ENCODE measurements at places on chromosomes 6 and 20.

DNA sequence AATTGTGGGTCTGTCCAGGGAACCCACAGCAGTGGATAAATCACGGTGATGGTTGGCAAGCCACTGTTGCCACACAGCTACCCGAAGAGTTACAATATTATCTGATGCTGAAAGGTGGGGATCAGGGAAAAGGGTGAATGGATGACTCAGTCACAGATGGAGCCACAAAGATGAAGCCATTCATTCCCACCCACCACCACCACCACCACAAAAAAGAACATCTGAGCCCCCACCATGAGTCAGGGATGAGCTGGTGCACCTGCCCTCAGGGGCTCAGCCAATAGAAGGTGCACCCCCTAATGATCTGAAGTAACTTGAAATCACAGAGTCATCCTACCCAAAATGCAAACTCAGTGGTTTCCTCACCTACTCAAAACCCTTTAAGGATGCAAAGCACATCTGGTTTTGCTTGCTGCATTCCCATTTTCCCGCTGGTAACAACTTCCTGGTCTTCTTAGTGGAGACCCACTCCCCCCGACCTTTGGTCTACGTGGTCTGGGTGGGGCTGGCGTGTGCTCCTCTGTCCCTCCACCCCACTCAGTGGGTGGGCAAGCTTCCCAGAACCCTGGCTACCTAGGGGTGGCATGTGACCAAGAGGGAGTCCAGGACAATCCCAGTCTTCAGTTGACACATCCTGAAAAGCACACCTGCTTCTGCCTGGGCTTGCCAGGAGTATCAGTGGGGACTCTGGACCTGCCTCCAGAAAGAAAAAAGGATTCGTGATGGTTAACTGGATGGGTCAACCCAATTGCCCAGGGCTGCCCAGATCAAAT, 125.5 kb downstream of the ANKRD60 start:
- no peak for DNase-seq

DNA sequence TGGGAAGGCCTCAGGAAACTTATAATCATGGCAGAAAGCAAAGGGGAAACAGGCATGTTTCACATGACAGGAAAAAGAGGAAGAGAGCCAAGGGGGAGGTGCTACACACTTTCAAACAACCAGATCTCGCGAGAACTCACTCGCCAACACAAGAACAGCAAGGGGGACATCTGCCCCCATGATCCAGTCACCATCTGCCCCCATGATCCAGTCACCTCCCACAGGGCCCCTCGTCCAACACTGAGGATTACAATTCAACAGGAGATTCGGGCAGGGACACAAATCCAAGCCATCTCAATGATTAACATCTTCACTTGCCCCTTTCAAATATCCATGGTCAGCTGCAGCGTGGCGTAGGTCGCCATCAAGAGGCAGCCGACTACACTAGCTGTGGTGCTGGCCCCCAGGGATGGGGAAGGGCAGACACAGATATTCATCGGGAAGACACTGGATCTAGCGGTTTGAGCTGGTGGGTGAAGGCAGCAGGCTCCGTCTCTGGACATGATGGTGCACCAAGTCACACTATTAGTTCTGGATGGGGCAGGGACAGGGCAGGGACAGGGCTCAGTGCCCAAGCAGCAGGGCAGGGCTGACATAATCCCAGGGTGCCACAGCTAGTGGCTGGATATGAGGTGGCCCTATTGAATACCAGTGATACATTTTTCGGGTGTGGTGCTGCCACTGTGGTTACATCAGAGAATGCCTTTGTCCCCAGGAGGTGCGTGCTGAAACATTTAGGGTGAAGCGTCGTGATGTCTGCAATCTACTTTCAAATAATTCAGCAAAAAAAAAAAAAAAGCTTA, 31.6 kb downstream of the TUBB2B start:
- DNase-seq = no peak

DNA sequence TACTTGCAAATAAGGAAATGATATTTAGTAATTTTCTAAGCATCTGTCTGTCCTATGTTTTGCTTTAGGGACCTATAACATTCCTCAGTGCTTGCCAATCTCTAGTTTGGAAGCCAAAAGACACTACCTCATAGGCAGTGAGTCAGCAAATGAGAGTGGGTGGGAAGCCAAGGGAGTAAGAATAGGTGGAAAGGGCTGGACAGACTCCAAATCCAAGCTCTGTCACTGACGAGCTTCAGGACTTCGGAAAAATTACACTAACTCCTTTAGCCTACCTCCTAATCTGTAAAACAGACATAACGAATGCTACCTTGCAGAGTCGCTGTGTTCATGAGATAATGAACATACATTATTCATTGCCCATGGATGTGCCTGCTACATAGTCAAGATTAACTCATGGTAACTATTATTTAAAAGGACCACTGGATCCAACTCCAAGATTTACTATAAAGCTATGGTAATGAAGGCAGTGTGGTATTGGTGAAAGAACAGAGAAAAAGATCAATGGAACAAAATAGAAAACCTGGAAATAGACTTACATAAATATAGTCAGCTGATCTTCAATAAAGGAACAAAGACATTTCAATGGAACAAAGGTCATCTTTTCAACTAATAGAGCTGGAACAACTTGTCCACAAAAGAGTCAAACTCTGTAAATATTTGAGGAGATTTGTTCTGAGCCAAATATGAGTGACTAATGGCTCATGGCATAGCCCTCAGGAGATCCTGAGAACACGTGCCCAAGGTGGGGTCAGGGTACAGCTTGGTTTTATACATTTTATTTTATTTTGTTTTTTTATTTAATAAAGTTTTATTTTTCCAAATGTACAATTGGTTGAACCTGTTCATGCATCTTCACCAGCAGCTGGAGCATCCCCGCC, 64.1 kb downstream of the FAM50B start:
- DNase-seq = no peak

GRCh38 chr6:19450651-19451050, 386.5 kb upstream of the ID4 start:
- no peak for DNase-seq

DNA sequence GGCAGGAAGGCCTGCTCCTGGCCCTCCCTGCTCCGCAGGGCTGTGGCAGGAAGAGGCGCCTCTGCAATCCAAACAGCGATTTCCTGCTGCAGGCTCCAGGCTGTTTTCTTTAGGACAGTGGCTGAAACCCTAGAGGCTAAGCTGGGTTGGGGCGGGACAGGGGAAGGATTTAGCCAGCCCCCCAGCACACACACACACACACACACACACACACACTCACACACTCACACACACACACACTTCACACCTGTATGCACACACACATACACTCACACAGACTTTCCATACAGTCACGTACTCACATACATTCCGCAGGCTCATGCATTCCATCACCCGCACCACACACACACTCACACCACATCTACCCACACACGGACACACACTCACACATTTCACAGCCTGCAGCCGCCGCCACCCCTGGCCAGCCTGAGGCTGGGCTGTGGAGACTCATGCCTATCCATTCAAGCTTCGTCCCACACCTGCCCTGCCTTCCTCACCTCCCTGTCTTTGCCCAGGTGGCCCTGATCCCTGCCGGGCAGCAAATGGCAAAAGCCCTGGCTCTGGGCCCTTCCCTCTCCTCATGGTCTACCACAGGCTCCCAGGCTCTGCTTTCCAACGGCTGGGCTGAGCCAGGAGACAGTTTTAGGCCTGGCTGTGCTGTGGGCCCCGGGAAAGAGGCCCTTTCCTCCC, 17.9 kb downstream of the MDFI start:
- no peak for DNase-seq

- no peak for DNase-seq
These were observed 1131.7 kb upstream of the EYS start for GRCh38 chr6:66838764-66839163.

DNA sequence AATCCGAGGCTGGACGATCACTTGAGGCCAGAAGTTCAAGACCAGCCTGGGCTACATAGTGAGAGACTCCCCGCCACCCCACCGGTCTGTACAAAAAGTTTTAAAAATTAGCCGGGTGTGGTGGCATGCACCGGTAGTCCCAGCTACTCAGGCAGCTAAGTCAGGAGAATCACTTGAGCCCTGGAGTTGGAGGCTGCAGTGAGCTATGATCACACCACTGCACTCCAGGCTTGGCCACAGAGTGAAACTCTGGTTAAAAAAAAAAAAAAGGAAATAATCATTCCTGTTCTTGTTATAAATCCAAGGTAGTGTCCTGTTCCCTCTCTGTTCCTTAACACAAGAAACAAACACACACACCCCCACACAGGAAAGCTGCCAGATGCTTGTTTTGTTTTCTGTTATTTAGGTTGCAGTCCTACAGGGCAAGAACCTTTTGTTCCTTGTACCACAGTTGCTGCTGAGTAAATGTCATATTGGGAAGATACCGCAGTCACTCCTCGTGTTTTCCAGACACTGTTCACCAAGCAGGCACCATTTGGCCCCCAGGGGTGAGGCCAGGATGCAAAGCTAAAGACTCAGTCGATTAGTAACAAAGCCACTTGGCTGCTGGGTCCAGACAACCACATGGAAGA, 28.9 kb downstream of the ASIP start:
- no peak for DNase-seq

GRCh38 chr20:32474967-32475811, 109.9 kb downstream of the NOL4L start:
- DNase-seq = no peak

DNA sequence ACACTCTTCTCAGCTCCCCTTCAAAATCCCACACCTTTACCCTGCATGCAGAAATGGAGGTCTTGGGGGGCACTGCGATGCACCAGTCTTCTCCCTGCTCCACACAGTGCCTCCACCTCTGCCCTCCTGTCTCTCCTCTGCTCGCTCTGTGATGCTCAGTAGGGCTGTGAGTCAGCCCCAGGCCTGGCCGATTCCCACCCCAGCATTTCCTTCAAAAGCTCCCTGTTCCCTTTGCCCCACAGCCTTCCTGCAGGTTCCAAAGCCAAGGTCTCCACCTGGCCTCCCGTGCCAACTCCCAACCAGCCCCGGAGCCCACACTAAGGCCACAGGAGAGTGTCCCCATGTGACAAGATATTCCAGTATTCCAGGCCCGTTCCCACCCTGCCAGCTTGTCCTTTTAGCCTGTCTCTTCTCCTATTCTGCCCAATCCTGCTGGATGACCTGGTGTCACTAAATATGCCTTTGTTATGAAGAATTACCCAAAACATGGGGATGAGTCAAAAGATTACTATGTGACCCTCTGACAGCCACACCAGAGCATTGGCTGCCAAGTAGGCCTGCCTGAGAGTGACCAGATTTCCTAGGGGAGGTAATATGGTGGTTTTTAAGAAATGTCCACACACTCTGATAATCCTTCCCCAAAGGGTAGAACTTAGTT, 118.9 kb upstream of the NXT1 start:
- DNase-seq = no peak

DNA sequence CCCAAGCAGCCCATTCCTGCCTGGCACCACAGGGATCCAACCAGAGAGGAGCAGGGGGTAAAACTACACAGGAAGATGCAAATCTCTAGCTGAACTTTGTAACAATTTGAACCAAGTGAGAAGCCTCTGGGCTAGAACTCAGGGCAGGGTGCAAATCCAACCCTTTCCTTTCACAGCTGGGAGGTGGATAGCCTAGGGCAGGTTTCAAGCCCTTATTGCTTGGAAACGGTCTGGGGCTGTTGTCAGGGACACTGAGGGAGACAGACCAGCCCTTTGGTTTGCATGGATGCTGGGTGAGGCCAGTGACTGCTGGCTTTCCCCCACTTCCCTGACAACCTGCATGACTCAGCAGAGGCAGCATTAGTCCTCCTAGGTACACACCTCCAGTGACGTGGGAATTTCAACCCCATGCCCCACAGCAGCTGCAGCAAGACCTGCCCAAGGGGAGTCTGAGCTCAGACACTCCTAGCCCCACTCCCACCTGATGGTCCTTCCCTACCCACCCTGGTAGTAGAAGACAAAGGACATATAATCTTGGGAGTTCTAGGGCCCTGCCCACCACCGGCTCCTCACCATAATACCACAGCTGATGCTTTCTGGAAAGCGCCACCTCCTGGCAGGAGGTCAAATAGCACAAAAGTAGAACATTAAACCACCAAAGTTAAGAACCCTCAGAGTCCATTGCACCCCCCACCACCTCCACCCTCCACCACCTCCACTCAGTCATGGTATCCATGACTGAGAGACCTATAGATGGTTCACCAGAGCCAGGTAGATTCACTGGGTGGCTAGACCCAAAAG, 797.7 kb upstream of the MAN1A1 start:
- no peak for DNase-seq

DNA sequence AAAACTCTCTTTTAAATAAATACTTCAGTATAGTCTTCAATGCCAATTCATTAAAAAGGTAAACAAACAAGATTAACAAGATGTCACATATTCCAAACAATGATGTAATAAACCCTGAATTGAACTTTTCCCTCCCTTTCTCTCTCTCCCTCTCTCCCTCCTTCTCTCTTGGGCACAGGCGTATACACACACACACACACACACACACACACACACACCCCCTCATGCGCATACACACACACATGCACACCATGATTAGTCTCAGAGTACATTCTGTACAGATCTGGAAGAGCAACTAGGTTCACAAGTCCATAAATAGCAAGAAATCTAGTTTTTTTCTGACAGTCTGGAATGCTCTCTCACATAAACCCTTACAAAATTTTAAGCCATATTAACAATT, 128.3 kb downstream of the DST start:
- DNase-seq = no peak

DNA sequence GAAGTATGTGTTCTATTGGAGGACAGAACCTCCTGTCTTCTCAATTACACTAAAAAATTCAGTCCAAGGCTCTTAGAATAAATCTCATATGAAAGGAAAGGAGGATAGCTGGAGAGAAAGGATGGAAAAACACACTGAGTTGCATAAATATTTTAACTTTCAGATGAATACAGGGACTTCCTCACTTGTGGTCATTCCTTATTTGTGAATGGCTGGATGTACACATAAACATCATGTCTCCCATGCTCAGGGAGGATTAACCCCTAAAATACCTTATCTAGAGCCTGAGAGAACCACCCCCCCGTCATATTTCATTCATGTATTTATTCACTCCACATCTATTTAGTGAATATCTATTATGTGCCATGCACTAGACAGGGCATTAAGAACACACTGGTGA, 217.6 kb upstream of the CITED2 start:
- no peak for DNase-seq

DNA sequence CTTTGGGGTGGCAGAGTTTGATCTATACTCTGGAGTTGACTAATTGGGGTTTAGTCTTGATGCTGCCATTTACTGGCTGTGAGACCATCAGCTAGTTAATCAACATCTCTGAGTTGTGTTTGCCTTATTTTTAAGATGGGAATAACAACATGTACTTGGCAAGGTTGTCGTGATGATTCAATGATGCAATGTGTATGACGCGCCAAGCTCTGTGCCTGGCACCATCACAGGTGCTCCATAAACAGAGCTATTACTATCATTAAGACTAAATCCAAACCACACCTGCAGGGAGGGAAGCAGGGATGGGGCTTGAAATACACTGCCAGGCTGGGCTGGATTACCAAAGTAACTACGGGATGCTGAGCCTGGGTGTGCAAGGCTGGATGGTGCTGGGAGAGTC, 60.1 kb upstream of the E2F3 start:
- no peak for DNase-seq

Measured in cerebellar nuclear complex (tissue), 1 donor.